B cell (primary cell): ENCODE measurements at places on chromosomes 3 and 15.

DNA sequence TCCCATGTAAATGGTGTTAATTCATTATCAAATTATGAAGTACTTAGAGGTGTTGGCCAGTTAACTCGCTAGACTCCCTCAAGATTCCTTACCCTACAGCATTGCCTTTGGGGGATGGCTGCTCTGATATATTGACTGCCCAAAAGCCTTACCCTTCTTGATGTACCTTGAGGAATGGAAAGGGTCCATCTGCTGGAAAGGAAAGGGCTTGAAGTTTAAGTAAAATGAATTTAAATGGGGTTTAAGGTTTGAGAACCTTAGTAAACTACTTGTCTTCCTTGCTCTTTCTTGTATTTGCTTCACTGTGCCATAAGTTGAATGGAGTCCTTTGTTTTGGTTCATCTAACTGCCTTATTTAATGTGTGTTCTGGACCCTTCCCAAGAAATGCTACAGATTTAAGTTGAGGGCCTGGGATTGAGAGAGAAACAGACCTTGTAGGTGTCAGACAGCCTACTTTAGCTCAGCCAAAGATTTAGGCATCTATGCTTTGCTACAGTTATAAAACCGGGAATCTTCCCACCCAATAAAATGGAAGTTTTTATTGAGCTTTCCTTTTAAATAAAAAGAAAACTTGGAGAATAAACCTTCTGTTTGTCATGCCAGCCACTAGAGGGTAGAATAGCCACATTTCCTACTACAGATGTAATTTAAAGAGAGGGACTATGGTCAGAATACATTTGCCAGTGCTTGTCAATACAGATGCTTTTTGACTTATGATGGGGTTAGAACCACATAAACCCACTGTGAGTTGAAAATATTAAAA, 25.3 kb downstream of the CMSS1 start:
- peak; percentile 39 for DNase-seq

GRCh38 chr3:6526321-6526720, 334.6 kb upstream of the GRM7 start:
- no peak for DNase-seq

DNA sequence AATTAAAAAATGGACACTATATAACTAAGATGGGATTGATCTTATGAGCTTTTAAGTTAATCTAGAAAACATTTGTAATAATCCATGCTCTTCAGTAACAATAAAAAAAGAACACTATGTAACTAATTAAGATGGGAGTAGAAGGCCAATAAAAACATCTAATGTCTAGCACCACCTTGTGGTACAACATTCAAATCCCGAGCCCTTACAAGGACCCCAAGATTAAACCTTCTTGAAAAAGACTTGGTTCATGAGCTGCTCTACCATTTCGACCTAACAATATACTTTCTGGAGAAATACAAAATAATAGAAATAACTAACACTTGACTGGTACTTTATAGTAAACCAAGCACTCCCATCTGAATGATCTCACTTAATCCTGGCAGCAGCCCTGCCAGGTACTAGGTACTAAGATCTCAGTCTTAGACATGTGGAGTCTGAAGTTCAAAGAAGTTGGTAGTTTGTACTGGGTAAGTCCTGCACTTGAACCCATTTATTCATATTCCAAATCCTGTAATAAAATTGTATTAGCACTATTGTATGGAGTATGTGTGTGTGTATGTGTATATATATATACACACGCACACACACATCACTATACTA, 21.8 kb downstream of the METTL6 start:
- DNase-seq: peak; percentile 80

GRCh38 chr15:87118846-87119245, 1039.2 kb downstream of the AGBL1 start:
- DNase-seq: no peak

DNA sequence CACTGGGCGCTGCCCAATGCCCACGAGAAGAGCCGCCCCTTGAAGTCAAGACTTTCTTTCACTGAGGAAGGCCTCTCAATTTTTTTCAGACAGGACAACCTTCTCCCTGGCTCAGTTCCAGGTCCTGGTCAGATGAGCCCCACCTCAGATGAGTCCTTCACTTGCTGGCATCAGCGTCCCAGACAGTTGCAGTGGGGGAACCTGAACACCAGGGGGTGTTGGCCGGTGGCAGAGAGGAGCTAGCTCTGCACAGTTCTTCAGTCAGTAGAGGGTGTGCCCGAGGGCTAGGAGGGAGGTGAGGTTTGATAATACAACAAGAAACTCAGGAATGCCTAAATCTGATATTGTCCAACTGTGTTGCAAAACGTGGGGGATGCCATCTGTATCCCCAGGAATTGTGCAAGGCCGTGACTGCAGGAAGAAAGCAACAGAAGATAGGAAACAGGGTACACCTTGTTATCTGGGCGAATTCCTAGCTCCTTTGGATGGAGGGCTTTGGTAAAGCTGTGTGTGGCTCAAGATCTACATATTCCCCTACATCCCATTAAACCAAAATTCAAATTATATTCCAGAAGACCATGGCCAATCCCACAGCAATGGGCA, 34.3 kb downstream of the CCR3 start:
- DNase-seq: peak; percentile 79

- DNase-seq: no peak
Measured at GRCh38 chr3:194518652-194519051, 31.9 kb upstream of the ATP13A3 start.

DNA sequence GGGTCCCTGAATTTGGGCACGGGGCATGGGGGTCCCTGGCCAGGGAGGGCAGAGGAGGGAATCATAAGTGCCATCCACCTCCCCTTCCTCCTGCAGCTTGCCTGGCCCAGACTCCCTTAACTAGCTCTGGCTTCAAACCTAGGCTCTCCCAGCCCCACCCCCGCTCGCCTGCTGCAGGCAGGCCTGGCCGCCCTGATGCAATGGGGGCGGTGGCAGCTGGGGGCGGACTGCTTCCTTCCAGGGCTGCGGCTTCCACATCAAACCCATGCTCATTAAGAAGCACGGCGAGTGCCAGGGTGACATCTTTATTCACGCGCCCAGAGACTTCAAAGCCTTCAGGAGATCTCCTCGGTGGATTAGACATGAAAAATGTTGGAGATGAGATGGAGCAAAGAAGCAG, 123.1 kb downstream of the TPRA1 start:
- DNase-seq: no peak

DNA sequence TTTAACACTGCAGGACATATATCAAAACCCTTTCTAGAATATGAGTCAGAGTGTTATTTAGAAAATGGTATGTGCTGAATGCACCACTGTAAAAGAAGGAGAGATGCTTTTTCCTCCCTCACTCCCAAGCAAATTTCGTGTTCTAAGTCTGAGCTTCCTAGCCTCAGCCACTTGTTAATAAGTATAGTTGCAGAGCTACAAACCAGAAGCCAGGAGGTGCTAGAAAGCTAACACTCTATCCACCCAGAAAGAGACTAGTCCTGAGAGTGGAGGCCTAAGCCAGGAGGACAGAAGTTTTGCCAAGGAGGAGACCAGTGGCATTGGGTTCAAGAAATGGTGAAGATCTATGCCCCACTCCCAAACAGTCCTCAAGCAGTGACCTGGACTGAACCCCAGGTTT, 40.5 kb upstream of the GYG1 start:
- no peak for DNase-seq

DNA sequence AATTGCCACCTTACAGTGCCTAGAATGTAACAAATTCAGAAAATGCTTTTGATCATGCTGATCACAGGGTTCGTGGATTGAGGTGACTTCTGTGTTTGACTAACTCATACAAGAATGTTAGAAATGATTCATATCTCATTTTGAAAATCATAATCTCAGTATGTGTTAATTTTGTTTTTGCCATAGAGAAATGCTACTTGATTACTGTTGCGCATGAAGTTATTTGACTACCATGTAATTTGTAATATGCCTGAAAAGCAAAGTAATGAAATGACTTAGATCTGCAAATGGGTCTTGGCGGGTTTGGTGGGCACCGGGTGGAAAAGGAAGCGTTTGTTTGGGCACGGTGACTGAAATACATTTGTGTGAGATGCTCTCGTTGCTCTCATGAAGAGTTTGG, 173.6 kb upstream of the BHLHE40 start:
- no peak for DNase-seq

GRCh38 chr15:98683831-98684230, 35.5 kb downstream of the IGF1R start:
- DNase-seq: no peak

- no peak for DNase-seq
Measured at GRCh38 chr3:171944118-171945016, 95.0 kb upstream of the FNDC3B start.

DNA sequence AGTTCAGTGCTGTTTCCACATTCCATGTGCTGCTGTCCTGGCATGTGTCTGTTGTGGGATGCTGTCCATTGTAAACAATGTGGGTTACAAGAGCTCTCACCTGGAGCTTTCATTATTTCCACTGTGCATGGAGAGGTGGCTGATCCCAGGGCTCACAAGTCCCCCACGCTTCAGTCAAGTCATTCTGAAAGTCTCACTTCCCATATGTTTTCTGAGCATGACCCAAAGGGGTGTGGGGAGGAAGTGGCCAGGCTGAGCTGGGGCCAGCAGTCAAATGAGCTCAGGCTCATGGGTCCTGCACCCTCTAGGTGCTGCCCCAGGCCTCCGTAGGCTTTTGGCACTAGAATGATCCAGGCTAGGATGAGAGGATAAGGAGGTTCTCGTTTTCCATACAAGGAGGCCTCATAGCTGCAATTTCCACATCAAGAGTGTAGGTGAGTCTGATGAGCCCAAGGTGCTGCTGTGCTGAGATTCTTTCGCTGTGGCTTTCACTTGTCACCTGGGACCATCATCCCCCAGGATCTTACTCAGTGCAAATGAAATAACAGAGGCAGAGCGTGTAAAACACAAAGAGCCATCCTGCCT, 22.0 kb downstream of the STARD5 start:
- DNase-seq: peak; percentile 84

DNA sequence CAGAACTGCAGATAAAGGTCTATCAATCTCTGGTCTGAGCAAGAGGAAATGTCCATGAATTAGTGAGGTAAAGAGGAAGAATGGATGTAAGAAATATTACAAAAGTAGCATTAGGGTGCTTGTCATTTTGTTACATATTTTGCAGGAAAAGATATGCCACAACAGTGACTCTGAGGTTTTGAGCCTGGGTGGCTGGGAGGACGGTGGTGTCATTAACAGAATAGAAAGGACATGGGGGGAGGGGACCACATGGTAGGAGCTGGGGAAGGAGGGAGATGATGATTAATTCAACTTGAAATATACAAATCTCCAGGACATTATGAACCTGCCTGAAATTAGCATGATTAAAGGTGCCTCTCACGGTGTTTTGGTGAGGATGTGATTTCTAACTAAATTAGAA, 245.5 kb upstream of the MDFIC2 start:
- no peak for DNase-seq

DNA sequence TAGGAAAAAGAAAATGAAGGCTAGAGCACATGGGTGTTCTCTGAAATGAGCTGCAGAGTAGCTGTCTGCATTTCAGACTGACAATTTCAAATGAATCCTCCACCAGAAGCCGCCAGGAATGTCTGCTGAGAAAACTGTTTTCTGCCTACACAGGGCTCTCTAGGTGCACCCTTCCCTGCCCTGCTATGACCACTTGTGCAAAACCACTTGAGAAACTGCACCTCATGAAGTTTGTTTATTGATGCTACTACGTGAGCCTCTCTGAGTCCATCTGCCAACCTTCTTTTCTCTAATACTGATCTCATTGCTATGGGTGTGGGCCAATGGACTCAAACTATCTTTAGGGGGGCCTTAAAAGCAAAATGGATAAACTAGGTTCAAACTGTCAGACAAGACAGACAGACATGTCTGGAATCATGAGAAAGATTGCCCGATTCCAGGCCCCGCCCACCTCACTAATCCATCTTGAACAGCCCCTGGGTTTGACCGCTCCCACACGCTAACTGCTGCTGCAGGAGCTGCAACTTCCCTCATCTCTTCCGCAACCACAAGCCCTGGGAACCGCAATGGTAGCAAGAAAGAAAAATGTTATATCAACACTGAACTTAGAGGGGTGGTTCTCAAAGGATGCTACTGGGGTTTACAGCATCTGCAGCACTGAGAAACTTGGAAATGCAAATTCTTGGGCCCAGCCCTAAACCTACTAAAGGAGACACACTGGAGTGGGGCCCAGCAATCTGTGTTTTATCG, 9.0 kb upstream of the CD47 start:
- DNase-seq: no peak

DNA sequence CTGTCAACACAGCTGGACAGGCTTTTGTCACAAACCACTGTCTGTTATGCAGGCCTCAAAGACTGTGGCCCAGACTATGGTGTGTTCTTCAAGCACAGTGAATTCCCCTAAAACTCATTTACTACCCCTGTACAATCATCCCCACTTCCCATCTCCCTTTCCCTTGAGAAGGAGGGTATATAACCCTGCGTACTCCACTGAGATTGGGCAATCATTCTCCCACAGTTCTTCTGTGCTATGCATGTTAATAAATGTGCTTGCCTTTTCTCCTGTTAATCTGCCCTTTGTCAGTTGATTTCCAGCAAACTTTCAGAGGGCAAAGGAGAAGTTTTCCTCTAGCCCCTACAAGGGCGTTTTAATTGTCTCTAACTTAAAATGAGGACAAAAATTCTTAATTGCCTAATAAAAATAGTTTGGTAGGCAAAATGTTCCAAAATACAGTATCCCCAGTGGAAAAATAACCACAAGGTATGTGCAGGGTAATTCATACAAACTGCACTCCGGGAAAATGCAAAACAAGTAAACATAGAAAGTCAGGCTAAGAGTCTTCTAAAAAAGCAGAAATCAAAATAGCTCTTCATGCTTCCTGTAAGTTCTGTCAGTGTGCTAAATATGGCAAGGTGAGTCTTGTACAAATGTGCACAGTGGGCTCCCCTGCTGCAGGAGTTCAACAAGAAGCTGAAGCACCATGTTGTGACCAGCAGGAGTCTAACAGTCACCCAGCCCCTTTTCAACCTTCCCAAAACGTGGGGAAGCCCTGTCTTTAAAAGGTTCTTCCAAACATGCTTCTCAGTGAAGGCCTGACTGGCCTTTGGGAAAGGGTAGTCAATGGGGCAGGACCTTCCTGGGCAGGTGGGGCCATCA, 10.2 kb downstream of the ATP10A start:
- peak; percentile 28 for DNase-seq

- no peak for DNase-seq
Measured at GRCh38 chr3:111238885-111239284, 167.3 kb downstream of the NECTIN3 start.

DNA sequence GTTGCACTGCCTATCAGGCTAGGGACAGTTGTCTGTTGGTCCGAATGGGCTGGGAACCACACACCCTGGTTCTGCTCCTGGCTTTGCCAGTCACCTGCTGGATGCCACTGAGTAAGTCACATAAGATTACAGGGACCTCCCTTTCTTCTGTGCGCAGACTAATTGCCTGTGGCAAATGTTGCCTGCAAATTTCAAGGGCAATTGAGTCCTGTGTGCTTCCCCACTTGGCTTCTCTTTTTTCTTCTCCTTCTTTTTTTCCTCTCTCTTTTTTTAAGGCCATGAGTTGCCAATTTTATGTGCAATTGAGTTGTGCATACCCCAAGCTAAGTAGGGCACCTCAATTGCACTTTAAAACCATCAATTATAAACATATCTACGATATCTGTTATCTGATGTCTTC, 963.4 kb downstream of the MCTP2 start:
- DNase-seq: no peak
